Activated CD4-positive, CD25-positive, alpha-beta regulatory T cell (primary cell): ENCODE measurements at places on chromosomes 2 and 18.

DNA sequence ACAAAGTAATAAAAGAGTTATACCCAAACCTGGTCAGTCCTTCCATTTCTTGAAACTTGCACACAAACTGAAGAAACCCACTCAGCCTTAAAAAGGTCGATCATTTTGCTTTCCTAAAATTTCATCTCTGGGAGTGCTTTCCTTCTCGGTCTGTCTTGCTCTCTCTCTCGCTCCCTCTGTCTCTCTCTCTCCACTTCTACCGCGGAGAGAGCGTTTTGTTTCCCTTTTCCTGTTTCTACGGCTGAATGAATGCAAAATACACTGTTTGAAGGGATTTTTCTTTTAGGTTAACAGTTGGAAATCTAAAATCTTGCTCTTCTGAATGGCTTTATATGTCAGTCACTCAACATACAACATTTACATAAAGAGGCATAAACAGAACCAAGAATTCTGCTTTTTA lies 424.2 kb downstream of the TGIF1 start:
- no peak for DNase-seq

- DNase-seq: no peak
Measured at GRCh38 chr2:56049233-56049845, 125.8 kb upstream of the EFEMP1 start.

- DNase-seq: no peak
Measured at GRCh38 chr2:32843699-32844098, 103.1 kb upstream of the LTBP1 start.

DNA sequence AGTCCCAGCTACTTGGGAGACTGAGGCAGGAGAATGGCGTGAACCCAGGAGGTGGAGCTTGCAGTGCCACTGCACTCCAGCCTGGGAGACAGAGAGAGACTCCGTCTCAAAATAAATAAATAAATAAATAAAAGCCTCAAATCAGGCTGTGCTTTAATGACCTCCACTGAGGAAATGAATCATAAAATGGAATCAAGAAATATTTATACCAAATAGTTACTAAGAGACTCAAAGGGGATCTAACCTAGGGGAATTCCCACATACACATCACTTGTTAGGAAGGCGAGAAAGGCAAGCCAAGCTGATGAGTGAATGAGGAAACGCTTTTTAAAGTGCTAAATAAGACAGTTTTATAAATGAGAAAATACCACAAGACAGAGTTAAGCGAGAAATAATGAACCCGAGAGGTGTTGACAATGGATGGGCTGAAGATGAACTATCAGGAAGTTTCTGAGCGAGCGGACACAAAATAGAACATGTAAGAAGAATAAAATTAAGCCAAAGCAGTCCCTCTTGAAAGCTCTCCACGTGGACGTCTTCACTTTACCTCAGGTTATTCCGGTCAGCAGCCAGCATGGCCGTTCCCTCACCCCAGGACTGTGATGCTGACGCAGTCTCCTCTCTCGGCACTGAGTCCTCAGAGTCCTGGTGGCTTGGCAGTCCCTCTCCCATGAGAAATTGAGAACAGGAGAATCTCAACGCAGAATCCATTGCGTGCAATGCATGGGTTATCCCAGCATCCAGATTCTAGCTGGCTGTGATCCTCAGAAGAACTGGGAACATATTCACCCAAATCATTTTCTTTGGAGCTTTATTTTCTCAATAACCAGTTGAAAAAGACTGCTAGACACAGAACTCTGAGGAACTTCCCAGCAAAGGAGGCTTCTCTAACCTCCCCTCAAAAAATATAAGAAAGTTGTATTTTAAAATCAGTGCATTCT lies 22.3 kb downstream of the PXDN start:
- DNase-seq: no peak
